Epithelial cell of esophagus (primary cell): ENCODE measurements at places on chromosomes 6 and 20.
A peak's percentile ranks its signal among the peaks of the same experiment; 100 is the strongest.

GRCh38 chr20:52818491-52818890 is 153.7 kb upstream of the TSHZ2 start:
- DNase-seq, result no peak

- no peak for DNase-seq
Measured at GRCh38 chr20:61799928-61800327, 265.8 kb downstream of the TAF4 start.

DNA sequence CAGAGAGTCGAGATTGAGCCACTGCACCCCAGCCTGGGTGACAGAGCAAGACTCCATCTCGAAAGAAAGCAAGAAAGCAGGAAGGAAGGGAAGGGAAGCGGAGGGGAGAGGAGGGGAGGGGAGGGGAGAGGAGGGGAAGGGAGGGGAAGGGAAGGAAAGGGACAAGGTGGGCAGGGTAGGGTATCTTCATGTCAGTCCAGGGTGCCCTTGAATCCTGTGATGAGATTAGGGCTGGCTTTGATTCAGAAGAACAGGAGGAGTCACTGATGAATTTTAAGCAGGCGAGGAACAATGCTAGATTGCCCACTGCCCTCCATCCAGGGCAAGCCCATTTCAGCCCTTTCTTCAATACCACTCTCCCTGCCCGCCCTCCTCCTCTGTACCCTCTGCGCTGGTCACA is 35.0 kb upstream of the EPB41L1 start:
- DNase-seq, result no peak

- DNase-seq, result no peak
Measured at GRCh38 chr6:138847884-138848283, 52.0 kb downstream of the ECT2L start.

GRCh38 chr6:15948930-15949900 is 179.7 kb upstream of the MYLIP start:
- DNase-seq, result peak; percentile 58

DNA sequence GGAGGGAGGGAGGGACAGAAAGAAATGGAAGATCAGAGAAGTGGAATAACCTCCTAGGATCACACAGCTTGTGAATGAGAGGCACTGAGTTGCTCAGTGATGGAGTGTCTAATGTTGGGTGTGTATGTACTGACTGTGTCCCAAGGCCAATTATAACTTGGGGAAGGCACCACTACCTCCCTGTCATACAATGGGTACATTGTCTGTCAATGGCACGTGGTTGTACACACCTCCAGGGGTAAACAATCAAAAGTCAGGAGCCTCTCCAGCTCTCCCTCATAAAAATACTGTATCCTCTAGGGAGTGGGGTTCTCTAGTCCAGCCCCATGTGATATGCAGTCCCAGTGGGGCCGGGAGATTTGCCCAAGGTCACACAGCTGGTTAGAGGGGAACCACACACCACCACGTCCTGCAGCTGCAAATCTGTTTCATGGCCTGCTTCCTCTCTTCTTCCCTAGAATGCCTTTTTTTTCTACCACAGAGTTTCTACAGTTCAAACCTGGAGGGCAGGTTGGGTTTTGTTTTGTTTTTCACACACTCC is 112.5 kb downstream of the SNX5 start:
- DNase-seq, result no peak

DNA sequence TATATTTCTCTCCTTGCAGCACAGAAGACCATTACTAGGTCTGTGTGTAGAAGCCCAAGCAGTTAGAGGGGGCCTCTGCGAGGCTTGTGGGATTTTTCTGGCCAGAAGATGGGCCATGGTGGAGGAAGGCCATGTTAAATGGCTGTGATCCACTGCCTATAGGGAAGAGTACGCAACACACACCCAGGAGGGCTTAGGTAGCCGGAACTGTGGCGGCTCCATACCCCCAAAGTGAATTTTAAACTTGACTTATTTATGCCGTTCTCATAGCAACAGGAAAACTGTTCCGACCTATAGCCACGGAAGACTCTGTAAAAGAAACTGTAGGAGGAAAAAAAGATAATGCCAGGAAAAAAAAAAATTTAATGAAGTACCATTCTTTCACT is 69.5 kb downstream of the SLX4IP start:
- no peak for DNase-seq

GRCh38 chr6:41286544-41287346 is at the start of gene TREM1:
TREM1 (minus strand) TSS chr6:41286682; CDS start chr6:41286655, 27 bp downstream.
- DNase-seq, result peak; percentile 95

DNA sequence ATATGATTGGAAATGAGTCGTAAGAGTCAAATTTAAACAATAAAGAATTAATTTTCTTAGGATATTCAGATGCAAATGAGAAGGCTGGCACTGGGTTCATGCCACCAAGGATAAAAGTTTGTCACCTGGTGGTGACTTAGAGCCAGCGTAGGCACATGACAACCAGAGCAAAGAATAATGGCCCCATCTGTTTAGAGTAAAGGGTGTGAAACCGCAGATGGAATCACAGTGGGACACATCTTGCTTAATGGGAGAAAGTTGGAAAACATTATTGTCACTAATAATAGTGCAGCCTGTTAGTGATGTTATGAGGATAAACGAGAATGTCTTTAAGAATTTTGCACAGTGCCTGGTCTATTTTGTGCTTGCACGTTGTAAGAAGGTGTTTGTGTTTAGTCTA is 727.8 kb downstream of the QKI start:
- no peak for DNase-seq

DNA sequence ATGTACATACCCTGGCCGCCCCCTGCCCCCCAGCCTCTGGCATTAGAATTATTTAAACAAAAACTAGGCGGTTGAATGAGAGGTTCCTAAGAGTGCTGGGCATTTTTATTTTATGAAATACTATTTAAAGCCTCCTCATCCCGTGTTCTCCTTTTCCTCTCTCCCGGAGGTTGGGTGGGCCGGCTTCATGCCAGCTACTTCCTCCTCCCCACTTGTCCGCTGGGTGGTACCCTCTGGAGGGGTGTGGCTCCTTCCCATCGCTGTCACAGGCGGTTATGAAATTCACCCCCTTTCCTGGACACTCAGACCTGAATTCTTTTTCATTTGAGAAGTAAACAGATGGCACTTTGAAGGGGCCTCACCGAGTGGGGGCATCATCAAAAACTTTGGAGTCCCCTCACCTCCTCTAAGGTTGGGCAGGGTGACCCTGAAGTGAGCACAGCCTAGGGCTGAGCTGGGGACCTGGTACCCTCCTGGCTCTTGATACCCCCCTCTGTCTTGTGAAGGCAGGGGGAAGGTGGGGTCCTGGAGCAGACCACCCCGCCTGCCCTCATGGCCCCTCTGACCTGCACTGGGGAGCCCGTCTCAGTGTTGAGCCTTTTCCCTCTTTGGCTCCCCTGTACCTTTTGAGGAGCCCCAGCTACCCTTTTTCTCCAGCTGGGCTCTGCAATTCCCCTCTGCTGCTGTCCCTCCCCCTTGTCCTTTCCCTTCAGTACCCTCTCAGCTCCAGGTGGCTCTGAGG is 7.6 kb downstream of the CDKN1A start:
- no peak for DNase-seq

- no peak for DNase-seq
Measured at GRCh38 chr20:48105526-48105925, 320.2 kb upstream of the SULF2 start.

- no peak for DNase-seq
Measured at GRCh38 chr6:149815788-149816187, 48.4 kb downstream of the LRP11 start.

GRCh38 chr6:121917834-121918559 is 481.5 kb upstream of the HSF2 start:
- peak; percentile 84 for DNase-seq

DNA sequence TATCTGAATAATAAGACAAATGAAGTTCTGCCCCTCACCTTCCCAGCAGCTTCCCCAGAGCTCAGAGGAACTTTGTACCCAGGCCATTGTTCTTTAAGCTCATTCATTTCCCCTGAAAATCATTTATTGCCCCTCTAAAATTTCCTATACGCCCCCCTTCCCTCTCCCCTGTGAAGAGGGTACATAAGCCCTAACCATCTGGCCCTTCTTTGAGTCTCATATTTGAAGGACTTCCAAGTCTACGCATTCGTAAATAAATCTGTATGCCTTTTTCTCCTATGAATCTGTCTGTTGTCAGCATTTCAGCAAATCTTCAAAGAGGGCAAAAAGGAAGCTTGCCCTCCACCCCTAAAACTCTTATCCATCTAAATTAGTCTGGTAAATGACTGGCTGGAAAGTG is 73.1 kb upstream of the DST start:
- DNase-seq, result no peak

DNA sequence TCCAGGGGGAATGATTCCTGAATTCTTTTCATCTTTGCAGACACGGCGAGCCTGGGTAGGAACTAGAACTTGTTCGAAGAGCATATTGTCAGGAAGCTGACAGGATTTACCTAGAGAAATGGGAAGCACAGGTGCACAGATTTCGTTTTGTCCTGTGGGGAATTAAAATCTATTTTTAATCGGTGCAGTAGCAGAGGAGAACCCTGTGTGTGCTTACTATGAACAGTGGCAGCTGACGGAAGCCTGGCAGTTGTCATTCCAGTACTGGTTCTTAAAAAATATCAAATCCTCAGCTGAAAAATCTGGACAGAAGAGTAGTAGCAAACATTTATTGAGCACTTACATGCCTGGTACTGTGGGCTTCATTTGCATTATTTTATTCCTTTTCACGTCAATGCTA is 609.0 kb downstream of the QKI start:
- no peak for DNase-seq

DNA sequence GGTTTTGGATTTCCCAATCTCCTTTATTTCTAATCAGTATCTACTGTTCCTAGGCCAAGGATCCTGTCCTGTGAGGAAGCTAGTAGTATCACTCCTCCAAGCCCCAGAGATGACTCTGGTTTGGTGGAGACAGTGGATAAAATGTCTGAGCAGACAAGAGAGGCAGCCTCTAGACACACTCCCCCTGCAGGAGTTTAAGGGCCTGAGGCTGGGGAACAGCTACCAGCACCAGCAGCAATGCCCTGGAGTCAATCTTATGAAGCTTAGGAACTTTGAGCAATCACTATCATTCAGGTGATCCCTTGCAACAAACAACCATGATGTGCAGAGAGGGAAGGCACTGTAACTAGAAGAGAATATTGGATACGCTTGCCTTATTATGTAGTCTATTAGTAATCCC is 384.7 kb upstream of the ID4 start:
- no peak for DNase-seq

GRCh38 chr6:70841112-70841511 is 115.7 kb downstream of the B3GAT2 start:
- no peak for DNase-seq

DNA sequence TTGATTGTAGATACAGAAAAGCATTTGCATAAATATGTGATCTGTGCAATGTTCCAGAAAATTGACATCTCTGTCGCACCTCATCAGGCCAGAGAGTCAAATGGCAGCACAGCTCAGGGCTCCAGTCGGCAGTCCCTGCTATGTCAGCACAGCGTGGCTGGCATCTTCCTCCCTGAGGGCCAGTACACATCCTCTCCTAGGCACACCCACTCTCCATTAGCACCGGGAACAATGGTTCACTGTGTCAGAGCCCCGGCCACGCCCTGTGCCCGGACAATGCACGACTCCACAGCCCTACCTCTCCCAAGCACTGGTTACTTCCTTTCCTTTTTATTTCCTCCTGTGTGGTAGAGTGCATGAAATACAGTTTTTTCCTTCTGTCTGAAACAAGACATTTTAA is 114.9 kb downstream of the FOXC1 start:
- DNase-seq, result peak; percentile 71

GRCh38 chr6:89616531-89616930 is 22.0 kb downstream of the LYRM2 start:
- no peak for DNase-seq

GRCh38 chr6:47752801-47753200 is 29.0 kb upstream of the OPN5 start:
- DNase-seq, result no peak

DNA sequence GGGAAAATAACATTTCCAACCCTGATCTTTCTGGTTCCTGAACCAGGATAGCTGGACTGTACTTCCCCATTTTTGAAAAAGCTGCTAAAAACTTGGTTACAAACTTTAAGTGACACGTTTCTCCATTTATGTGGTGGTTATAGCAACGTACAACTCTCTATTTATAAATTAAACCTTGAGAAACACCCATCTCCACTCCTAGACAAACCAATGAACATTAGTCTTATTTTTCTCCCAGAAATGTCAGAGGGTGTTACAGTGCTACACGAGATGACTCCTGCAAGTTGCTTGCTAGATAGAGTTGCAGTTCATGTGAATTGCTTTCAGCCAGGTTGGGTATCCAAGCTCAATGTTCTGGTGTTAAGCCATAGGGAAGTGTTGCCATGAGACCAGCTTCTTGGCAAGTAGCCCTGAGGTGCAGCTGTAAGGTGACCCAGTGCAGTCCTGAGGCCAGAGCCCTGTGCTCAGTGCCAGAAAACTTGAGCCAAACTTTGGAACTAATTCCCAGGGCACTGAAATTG is 51.3 kb upstream of the REV3L start:
- DNase-seq, result peak; percentile 49

DNA sequence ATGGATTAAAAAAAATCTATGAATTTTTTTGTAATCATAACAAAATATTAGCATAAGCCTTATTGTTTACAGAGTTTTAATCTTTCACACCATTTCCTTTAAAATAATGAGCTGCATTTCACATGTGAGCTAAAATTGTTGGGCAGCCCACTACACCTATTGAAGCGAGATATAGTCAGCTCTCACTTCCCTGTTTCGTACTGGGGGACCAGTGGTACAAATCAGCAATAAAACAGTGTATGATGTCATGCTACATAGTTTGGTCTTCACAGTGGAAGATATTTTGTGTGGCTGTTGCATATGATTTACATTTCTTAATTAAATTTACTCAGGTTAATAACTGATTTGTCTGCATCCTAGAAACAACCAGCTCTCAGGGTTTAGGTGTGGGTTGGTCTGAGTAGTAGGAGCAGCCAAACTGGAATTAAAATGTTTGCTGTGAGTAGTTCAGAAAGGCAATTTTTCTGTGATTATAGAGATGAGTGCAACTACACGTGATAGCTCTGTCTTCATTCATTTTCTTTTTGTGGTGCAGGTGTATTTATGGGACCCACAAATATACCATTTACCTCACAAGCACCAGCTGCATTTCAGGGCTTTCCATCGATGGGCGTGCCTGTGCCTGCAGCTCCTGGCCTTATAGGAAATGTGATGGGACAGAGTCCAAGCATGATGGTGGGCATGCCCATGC is 99.3 kb downstream of the B3GAT2 start:
- DNase-seq, result no peak

DNA sequence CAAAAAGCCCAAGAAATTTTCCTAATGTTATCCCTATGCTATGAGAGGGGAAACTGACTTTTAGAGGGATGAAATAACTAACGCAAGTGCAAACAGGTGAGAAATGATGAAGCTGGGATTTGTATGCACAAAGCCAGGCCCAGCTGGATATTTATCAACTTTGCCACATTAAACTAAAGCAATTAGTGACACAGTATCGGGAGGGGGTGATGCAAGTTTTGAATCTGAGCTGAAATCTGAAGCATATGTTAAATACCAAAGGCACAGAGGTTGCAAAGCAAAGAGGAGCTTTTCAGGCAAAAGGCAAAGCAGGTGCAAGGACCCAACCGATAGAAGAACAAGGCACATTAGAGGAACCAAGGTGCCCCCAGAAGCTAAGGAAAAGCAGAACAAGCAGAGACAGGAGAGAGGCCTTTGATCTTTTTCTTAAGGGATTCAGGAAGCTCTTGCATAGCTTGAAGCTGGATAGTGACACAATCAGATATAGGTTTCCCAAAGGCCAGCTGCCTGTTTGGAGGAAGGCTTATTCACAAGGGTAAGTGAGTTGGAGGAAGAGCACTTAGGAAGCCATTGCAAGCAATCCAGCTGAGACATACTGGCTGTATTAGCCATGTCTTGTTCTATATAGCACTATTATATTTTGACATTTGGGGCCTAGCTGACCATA is 207.5 kb downstream of the HIVEP2 start:
- DNase-seq, result no peak

GRCh38 chr6:309947-310346 is 17.7 kb downstream of the DUSP22 start:
- no peak for DNase-seq
